NCI-H1048 (cell line): ENCODE measurements at places on chromosomes 11 and 22.

DNA sequence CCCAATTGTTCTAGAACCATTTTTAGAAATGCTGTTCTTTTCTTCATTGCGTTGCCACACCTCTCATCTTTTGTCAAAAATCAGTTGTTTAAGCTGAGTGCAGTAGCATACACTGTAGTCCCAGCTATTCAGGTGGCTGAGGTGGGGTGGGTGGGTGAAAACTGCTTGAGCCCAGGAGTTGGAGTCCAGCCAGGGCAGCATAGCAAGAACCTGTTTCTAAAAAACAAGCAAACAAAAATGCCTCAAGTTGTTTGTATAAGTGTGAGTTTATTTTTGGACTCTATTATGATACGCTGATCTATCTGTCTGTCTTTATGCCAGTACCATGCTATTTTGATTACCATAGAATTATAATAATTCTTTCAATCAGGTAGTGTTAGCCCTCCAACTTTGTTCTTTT, 62.5 kb upstream of the RRM1 start:
- no peak for DNase-seq

DNA sequence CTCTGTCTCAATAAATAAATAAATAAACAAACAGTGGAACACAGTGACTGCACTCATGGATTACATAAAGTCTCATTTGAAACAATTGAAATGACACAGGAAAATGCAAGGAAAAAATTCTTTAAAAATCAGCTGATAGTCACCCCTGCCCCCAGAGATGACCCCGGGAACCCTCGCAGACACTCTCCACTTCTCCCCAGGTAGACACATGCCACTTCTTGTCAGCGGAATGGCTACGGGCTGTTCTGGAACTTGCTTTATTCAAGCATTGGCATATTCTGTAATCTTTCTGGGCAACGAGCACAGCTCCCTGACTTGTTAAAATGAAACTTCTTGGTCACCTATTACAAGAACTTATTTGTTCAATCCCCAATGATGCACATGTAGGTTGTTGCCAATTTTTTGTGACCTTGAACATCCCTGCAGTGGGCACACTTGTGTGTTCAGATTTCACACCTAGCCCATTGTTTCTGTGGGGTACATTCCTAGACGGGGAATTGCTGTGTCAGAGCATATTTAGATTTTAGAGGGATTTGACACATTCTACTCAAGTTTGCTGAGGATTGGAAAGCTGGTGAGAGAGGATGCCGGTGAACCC, 32.8 kb downstream of the MYEOV start:
- DNase-seq: no peak

DNA sequence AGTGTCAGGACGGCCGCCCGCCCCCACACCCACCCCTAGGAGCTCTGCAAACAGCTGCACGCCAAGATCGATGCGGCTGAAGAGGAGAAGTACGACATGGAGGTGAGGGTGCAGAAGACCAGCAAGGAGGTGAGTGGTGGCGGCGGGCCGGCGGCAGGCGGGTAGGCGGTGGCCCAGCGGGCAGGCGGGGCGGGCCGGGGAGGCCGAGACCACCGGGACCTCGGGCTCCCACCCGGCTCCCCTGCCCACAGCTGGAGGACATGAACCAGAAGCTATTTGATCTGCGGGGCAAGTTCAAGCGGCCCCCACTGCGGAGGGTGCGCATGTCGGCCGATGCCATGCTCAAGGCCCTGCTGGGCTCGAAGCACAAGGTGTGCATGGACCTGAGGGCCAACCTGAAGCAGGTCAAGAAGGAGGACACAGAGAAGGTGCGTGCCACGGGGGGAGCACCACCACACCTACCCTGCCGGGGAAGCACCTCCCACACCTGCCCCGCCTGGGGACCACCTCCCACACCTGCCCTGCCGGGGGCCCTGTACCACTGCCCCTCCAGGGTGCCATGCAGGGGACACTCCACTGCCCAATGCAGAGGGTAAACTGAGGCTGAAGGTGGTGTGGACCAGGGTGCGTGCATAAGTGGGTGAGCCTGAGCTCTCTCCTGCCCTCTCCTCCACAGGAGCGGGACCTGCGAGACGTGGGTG, 2.1 kb downstream of the TNNI2 start:
- DNase-seq: no peak

DNA sequence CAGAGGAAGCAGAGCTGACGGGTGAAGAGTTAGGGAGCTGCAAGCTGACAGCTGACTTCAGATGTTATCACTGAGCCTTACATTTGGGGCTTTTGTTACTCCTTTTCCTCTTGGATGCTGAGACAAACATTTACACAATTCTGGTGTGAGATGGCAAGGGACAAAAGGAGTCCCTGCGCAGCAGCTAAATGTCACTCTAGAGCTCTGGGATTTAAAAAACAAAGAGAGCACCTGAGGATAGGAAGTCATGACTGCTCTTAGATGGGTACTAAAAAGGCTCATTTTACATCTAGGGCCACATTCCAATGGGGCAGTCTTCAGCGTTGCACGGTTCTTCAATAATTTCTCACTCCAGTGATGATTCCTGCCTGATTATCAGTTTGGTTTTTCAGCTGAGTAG, 204.5 kb downstream of the RAB38 start:
- no peak for DNase-seq

DNA sequence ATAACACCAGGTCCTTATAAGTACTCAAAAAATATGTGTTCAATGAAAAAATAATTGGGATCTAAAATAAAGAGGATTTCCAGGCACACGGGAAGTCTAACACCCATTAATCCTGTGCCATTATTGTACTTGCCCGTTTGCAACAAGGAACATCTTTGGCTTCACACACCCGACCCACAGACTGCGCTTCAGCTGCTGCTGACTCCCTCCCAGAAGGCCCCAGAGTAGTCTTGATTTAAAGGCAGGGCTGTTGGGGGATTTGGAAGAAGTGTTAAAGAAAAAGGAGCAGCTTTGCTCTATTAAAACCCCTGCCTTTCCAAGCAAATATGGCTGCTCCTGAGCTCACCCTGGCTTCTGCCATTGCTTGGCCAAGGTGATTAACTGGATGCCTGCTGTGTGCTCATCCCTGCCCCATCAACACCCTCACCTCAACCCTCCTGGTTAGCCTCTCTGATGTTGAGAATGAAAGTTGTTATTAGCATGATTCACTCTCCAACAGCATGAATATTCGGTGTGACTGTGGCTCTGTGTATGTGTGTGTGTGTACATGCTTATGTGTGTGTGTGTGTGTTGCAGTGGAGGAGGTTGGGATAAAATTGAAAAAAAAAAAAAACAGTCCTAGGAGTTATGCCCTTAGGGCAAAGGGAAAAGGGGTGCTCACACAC, 76.1 kb downstream of the KIRREL3 start:
- no peak for DNase-seq

DNA sequence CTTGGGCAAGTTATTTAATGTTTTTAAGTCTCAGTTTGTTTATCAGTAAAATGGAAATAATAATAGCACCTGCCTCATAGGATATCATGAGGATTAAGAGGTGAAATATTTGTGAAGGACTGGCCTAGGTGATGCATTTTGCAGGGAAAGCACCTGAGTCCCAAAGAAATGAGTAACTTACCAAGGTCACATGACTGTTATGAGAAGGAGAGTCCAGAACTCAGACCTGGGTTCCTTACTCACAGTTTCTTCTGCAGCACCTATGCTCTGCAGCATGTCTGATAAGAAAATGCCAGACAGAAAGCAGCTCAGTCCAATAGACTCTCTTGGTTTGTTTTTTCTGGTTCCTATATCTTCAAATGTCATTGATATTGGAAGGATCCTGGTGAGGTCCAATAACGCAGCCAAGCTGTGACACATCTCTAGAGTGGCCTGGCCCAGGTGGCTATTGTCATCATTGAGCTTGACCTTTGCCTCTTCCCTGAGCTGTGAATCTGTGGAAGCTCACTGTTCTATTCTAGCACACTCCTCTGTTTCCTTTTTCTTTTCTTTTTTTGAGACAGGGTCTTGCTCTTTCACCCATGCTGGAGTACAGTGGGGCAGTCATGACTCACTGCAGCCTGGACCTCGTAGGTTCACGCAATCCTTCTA, 174.7 kb upstream of the NAV2 start:
- DNase-seq: no peak

- no peak for DNase-seq
Measured at GRCh38 chr11:57502870-57503269, 12.6 kb downstream of the SLC43A1 start.

GRCh38 chr11:34650528-34650927, 29.6 kb downstream of the EHF start:
- DNase-seq: no peak

DNA sequence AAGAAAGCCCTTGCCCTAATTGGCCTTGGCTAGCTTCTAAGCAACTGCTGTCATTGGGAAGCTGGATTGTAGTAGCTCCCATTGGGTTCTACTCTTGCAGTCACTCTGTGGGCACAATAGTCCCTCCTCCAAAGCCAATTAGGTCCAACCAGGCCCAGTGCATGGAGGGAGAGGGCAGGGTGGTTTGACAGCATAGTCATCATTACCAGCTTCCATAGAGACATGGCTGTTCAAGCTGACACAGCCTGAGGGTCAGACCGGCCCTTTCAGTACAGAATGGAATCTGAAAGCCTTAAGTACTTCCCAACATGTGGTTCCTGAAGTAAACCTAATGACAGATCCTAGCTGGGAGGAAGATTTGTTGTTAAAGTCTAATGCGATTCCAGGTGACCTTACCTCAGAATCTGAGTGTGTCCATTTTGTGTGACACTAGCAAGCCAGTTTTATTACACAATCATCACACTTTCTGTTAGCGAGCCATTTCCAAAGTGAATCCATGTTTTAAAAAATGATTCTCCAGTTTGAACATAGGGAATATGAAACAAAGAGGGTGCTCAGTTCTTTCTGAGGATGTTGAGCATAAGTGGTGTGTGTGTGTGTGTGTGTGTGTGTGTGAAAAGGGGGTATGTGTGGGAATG, 6.9 kb downstream of the PLET1 start:
- no peak for DNase-seq

DNA sequence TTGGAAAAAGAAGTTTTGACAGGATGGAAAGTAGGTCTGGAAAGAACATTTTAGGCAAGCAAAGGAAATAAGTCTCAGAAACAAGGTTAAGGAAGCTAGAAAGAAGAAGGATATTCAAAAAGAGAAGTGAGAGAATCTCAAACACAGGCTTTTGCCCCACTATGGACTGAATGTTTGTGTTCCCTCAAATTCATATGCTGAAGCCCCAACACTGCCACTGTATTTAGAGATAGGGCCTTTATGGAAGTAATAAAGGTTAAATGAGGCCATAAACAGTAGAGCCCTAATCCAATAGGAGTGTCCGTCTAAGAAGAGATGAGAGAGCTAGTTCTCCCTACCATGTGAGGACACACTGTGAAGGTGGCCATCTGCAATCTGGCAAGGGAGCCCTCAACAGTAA, 20.6 kb upstream of the RPS13 start:
- DNase-seq: no peak

- no peak for DNase-seq
Measured at GRCh38 chr11:16876053-16876752, 137.8 kb downstream of the C11orf58 start.

DNA sequence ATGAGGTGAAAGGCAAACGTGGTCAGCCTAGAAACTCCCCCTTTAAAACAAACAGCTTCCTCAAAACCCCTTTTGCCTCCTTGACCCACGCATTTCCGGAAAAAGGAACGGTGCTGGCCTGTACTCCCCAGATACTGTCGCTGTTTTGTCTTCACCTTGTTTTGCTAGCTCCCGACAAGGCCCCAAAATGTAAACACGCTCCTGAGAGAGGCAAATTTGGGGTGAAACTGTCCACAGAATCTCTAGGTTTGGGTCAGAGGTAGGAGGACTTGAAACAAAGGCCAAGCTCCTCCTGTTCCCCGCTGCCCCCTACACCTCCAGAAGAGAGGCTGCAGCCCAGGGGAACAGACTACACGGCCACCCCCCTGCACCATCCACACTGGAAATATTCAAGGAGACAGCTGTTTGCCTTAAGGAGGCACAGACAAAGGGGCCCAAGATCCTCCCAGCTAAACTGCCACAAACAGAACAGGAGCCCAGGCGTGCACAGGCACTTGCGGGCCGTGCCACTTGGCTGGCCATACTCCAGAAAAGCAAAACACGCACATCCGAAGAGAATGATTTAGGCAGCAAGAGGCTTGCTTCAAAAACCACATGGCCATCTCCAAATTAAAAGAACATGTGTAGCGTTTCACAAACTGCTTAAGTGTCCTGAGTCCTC, 160.5 kb upstream of the GRK3 start:
- no peak for DNase-seq

- DNase-seq: no peak
Measured at GRCh38 chr11:80144897-80145594, 704.2 kb upstream of the TENM4 start.

- no peak for DNase-seq
Measured at GRCh38 chr11:4086575-4087353, 7.8 kb upstream of the RRM1 start.

DNA sequence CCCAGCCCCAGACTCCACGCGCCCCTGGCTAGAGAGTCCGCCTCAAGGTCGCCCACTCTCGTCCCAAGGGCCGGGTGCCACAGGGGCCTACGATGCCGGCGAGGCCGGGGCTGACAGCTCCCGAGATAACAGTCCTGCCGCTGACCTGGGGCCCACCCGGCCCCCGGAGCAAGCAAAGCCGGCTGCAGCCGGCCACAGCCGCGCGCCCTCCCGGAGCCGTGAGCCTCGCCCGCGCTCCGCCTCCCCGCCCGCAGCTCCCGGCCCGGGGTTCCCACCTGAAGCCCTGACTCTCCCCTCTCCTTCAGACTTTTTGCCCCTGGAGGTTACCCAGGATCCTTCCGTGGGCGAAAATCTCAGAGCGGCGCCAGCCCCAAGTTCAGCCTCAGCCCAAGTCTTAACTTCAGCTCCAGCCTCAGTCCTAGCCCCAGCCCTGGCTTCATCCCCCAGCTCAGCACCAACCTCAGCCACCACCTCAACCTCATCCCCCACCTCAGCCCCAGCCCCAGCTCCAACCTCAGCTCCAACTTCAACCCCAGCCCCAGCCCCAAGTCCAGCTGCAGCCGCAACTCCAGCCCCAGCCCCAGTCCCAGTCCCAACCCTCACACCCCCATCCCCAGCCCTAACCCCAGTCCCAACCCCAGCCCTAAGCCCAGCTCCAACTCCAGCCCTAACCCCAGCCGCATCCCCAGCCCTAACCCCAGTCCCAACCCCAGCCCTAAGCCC, 1.7 kb downstream of the KLHDC7B start:
- no peak for DNase-seq

DNA sequence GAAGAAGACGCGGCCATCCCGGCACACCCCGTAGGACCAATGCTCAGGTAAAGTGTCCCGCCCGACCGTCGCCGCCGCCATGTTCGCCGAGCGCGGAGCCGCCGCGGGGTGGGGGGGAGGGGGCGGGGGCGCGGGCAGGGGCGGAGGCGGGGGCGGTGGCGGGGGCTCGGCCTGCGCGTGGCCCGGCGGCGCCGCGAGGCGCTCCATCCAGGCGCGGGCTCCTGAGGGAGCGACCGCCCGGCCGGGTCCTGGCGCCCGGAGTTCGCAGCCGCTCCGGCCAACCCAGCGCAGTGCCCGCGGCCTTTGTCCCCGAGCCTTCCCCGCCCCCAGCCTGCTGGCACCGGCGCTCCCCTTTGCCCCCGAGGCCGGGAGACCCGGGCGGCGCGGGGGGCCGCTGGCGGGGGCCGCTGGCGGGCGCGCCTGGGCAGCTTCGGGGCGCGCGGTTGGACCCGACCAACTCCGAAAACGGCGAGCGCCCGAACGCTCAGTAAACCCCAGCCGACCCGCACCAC, at the start of gene PLEKHA7:
Gene PLEKHA7 (minus strand): TSS at position 94 of the 512 bp plus-strand sequence. CDS start 13 bp downstream, at position 81.
- DNase-seq: no peak
